ENCODE measurements at places on chromosomes 5 and 9. TPM values are rescaled to one million over a fixed set of nuclear protein-coding genes. Genes with fewer than 3 reads are reported as not detected.

DNA sequence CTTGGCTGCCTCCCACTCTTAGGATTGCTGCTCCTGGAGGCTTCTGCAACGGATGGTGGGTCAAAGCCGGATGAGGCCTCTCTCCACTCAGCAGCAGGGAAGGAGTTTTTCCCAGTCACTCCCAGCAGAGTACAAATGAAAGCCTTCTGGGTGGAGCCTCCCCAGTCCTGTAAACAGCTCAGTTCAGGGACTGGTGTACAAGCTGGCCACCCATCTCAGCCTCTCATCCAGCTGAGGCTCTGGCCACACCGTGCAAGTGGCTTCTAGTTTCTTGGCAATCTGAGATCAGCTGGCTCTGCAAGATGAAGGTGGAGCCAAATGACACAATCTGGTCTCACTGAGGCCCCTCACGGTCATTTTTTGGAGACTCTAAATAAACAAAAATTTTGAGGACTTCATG, 10.0 kb downstream of the GPX3 start:
- DNase-seq, result peak; percentile 81

DNA sequence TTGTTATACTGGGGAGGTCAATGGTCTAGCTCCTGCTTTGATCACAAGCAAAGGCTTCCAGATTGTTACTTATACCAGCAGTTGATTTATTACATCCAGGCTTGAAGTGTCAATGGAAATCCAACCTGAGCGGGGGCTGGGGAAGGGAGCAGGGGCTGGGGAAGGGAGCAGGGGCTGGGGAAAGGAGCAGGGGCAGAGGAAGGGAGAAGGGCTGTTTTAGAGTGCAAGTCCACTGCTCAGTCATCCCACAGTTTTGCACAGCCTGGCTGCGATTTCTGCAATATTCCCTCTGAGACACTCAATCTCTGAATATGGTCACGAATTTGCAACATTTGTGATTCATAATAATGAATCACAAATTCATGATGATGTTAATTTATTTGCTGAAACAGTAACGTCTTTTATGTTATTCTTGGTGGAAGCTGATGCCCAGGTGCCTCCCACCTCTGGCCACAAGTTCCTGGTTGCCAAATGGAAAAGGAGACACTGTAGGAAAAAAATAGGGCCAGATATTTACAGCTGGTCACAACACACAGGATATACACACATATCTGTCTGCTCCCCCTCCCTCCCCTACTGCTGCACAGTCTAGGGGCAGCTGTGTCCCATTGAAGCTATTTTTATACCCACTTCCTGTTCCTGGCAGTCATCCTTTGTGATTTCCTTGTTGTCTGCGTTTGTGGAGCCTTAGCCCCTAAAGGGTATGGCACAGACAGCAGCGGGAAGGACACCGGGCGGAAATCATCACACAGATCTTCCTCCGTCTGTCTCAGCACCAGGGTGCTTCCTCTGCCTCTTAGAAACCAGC, 325.1 kb downstream of the GADD45G start:
- DNase-seq, result no peak

Gene ARL14EPL
- not detected for total RNA-seq

- no peak for DNase-seq
These were observed 180.7 kb downstream of the KDM4C start for GRCh38 chr9:6938447-6938846.

- DNase-seq, result no peak
These were observed 83.0 kb downstream of the NDUFS4 start for GRCh38 chr5:53643445-53643844.

DNA sequence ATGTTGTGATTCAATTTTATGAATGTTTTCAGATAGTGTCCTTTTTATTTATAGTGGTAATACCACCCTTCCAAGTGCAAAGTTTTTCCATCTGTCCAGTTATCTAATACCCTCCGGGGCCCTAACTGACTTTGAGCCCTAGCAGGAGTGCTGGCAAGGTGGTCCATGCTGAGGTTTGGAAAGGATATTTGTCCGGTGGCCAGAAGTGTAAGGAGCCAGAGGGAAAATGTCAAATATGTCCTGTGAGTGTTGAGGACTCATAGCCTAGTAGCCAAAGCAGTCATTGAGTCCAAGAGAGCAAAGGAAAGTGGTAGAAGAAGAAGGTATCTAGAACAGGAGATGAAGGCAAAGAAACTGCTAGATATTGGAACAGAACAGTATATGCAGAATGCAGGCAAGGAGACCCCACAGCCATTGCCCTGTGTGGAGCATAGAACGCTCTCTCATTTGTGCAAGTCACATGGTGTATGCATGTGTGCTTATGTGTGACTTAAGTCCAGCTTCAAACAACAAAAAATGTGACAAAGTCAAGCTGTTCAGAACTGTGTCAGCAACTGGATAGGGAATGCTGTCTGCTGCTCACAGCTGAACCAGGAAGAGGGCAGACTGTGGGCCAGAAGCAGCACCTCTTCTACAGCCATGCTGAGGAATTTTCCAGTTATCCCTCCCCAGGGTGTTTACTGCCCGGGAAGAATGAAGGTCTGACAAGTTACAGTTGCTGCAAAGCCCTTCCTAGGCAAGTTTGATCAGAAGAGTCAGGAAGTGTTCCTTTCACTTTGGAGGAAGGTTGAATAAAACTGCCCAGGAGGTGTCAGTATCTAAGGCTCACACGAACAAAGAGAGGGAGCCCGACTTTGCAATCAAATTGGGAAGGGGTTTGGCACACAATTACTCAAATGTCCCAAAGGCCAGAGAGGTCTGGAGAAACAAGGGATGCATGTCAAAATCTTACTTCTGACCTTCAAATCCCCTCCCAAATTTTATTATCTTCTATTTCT, 463.3 kb upstream of the DMAC1 start:
- peak; percentile 58 for DNase-seq

DNA sequence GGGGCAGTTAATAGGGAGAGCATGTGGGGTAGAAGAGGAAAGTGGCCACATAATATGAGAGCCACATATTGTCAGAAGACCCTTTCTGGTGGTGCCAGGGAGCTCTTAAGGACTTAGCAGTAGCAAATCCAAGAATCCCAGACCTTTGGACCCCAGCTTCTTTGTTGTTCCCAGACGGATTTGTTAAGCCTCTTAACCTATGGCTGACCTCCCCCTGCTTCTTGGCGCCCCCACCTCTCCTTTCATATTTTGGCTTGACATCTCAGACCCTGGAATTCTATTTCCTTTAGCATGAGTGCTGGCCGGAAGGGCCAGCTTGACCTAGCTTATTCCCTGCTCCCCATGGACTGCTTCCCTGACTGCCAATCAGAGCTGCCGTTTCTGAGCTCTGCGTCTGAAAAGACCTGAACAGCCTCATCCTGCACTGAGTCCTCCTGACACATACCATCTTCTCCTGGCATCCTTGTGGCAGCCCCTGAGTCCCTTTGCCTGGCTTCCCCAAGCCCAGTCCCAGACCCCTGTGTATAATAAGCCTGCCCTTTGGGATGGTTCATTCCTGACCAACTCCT, 116.3 kb downstream of the PRKACG start:
- no peak for DNase-seq

- no peak for DNase-seq
These were observed 273.8 kb downstream of the DOCK8 start for GRCh38 chr9:488448-488847.

- DNase-seq, result no peak
These were observed 48.6 kb downstream of the COL15A1 start for GRCh38 chr9:98992107-98992884.

Gene PRDM9
- total RNA-seq, result not detected

Gene POU5F2
- 0.32 TPM for total RNA-seq

DNA sequence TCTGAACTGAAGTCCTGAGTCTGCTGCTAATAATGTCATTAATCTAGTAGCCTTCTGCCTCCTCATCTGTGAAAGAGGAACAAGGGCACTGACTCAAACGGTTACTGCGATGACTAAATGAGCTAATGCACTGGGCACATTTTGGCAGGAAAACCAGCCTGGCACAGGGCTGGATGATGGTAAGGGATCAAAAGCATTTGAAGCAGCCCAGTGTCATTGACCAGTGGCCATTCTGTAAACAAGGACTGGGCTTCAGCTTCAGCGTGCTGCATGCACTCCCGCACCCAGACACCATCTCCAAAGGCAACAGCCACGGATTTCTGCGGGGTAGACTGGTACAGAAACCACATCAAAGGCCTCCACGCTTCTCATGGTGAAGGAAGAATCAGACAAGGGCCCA, 8.0 kb downstream of the GCNT4 start:
- DNase-seq, result no peak

- no peak for DNase-seq
These were observed 9.0 kb downstream of the ANXA6 start for GRCh38 chr5:151148583-151148982.

Gene SLC6A19
- not detected for total RNA-seq

DNA sequence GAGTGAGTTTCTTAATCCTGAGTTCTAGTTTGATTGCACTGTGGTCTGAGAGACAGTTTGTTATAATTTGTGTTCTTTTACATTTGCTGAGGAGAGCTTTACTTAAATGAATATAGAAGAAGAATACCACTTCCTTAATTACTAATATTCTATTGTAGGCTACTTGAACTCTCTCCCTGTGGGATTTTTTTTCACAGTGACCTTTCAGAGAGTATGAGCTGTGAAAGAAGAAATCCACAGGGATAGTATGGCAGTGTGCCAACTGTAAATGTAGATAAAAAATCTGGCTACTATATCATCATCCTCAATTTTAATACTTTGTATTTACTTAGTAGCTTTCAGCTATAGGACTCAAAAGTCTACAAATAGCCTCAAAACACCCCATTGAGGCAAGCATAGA, 67.3 kb downstream of the COMMD10 start:
- no peak for DNase-seq

Gene INSL6
- not detected for total RNA-seq

DNA sequence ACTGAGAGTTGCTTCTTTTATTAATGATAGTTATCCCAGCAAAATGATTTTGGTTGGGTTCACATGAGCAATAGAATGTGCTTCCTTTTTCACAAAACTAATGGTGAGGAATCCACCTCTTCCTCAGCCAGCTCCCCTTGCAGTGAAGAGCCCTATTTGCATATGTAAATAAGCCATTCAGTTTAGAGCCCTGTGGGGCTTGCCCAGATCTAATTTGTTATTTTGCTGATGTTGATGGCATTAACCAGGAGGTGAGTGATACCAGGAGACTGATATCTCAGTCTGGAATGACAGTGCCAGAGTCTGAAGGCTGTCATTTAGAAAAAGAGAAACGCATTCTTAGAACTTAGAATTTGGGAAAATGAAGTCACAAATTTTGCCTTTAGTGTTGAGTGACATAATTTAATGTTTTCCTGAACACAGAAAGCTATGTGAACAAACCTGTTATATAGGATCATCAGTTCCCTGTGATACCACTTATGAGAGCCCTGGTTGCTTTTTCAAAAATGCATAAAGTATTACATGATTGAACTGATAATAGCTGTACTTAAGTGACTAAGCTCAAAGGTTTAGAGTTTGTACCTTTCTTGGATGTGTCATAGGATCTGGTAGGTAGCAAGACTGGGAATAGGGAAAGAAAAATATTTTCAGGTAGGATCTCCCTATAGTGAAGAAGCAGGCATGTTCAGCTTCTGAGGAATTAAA, 271.6 kb downstream of the MAST4 start:
- DNase-seq, result no peak

GRCh38 chr5:68529581-68529980, 314.0 kb downstream of the PIK3R1 start:
- no peak for DNase-seq

GRCh38 chr9:97473717-97474116, 27.7 kb upstream of the TMOD1 start:
- no peak for DNase-seq

DNA sequence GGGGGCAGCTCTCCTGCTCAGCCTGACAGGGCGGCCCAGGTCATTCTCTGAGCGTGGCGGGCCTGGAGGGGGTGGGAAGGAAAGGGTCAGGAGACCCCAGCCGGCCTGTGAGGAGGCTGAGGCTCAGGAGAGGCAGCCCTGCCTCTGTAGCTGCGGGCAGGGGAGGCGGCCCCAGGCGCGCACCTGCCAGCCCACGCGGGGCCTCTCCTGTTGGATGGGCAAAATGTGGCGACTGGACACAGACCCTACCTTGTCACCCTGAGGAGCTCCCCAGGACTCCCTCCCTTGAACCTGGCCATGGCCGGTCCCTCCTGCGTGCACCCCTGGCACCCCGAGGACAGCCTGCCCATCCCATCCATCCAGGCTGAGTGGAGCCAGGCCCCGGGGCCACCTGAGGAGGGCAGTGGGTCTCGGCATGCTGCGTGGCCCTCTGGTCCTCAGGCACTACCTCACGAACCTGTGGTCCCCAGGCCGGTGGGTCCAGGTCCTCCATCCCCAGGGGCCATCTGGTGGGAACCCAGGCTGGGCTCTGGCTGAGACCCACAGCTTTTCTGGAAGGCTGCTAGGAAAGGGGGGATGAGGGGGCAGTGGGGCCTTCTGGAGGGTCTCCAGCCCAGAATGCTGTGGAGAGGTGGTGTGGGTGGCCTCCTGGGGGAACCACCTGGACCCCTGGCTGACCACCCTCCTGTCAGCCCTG, 15.1 kb upstream of the NRARP start:
- no peak for DNase-seq

DNA sequence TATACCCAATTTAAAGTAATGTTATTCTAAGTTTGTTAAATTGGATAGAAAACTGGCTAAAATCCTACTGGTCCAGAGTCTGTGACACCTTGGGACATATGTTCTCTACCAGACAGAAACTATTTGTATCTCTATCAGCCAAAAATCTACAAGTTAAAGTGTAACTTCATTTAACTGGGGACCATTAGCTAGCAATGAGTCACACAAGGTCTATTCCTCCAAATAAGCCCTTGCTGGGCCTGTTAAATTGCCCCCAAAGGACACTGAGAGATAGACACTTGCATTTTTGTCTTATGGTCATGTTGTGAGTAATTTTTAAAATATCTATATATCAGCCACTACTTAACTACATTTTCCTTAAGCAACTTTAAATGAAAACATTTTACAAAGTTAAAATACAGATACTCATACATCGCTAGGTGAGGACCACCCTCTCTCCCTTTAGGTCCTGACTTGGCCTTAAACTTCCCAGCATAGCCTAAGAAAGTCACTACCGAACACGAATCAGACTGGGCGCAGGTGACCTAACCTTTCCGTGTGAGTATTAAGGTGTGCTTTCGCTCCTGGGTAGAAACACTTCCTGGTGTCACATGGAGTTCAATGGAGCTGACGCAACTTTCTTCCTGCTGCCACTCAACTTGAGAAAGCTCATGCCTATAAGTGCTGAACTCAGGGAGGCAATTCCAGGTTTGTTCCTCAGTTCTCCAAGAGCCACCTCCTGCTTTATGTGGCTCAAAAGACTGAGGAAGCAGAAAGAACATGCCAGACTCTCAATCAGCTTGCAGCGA, 249.1 kb downstream of the DIRAS2 start:
- DNase-seq, result no peak

Gene PIK3R1
- total RNA-seq, result 113 TPM

Gene SNCB
- not detected for total RNA-seq

Gene NTRK2
- 8.2 TPM for total RNA-seq

DNA sequence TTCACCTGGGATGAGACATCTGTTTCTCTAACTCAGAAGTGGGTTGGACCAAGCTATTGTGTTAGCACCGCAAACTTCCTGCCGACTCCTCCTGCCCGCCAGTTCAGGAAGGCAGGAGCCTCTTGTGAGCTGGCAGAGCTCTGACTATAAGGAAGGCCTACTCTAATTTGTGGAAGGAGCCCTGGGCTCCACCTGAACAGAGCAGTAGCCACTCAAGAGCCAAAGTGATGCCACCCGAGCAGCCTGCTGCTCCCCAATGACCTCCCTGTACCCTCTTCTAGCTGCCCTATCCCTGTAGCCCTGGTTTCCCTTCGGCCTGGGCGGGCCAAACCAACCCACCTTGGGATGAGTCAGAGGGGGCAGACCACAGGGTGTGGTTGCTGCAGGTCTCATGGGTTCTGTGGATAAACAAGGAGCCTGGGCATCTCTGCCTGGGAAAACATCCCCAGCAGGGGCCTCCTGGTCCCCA, 81.6 kb downstream of the PSD2 start:
- DNase-seq, result no peak
